ENCODE measurements at places on chromosomes 4 and X.

DNA sequence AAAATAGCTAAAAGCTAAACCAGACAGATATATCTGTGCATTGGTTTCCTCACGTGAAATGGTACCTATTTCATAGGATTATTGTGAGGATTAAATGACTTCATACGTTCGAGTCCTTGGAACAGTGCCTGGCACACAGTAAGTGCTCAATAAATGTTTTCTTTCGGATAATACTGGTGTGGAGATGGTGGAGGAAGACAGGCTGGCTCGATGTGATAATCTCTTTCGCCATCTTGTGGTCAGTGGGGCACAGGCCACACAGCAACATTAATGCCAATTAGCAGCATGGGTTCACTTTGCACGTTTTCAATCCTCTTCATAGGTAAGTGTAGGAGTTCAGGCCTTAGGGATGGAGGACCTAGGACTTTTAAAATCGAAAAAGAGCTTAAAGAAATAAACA lies 9.3 kb downstream of the PAGE4 start:
- peak; percentile 4 for DNase-seq

- DNase-seq = no peak
These were observed 172.9 kb downstream of the SOWAHB start for GRCh38 chr4:76725039-76725438.

- no peak for DNase-seq
These were observed 74.3 kb upstream of the VCX2 start for GRCh38 chrX:8245411-8245810.

GRCh38 chr4:24105327-24106038 lies 215.6 kb upstream of the PPARGC1A start:
- DNase-seq = no peak

DNA sequence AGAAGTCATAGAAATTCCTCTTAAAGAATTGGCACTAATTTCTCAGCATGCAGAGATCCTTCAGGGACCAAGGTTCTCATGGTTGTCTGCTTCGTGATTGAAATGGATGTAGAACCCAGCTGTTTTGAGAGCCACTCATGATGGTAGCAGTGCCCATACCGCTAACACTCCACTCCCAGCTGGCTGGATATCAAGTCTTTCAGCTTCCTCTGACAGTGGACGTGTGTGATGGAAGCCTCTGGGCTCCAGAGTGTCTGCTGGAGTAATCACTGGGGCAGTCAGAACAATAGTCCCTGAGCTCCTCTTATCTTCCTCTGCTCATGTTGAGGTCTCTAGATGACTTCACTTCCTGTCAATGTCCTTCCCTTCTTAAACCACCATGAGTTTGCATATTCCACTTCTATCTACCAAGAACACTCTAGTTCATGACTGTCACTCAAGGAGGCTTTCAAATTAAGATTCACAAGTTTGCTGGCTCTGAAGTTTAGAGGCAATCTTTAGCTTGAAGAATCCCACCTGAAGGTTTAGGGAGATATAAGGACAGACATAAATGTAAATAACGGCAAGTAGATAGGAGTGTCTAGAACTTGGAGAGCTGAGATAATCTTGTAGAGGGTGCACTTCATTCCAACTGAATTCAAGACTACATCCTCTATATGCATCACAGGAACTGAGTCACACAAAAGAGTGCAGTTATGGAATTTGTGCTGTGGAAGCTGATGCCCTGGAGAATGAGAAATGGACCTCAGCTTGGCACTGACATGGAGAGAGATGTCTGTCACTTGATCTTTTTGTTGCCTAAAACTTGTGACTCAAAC lies 64.5 kb upstream of the WDR1 start:
- no peak for DNase-seq

GRCh38 chr4:101762534-101762933 lies 28.0 kb upstream of the BANK1 start:
- DNase-seq = no peak

- no peak for DNase-seq
These were observed 672 bp downstream of the PGM2 start for GRCh38 chr4:37827030-37827685.

DNA sequence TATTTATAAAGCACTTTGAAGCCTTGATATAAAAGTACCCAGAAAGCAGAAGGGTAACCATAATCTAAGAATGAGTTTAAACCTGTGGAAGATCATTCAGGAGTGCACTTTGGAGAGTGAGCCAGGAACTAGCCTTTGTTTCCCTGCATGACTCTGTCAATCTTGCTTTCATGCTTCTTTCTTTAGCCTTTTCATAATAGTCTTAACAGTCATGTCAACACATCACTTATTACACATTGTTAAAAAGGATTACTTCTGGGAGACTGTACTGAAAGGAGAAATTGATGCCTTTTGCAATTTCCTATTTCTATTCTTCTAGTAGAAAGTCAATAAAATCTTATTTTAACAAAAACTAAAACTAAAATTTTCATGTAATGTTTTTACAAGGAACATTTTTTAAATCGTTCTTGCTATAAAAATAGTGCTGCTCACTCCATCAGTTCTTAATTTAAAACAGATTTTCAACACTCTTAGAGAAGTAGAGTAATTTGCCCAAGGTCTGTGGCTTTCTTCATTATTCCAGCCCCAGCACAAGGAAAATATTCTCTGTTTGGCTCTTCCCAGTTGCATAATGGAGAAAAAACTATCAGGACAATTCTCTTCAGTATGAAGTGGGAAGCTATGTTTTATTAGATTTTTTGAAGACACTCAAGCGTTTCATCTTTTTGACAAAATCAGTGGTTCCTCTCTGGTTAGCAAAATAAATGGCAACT lies 35.4 kb upstream of the SPP1 start:
- DNase-seq = no peak

DNA sequence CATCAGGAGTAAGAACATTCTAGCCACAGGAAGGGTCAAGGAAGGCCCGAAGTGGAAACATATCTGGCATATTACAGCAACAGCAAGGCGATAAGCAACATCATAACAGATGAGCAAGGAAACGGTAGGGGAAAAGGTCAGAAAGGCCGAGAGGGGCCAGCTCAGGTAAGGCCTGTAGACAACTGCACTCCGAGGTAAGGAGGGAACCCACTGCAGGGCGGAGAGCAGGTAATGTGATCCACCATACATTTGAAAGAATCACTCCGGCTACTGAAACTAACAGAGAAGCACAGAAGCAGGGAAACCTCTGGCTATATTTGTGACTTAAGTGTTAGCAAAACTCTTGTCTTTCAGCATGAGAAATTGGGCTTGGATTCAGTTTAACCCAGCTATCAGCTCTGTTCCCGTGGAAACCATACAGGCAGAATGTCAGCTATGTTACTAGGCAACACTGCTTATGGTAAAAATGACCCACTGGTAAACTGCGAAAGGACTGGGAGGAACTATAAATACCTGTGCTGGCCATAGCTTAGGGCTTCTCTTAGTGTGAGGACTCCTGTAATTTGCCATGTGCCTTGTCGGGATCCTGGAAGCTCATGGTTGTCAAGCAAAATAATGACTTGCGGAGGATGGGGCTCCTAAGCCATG lies 31.0 kb downstream of the FRYL start:
- DNase-seq = no peak

Measured in NCI-H2227 treated with DMSO at 0.1 percent for 48 hours (cell line).